ENCODE measurements at places on chromosomes 2 and 18. TPM values are rescaled to one million over a fixed set of nuclear protein-coding genes. Genes with fewer than 3 reads are reported as not detected.

- peak overlapping the region; percentile 93 for H3K27ac ChIP-seq
- H3K27me3 ChIP-seq, result peaks cover 3% of the 10 kb centered on the region
- DNase-seq, result no peak
- peak overlapping the region; percentile 83 for H3K4me3 ChIP-seq
Measured at GRCh38 chr18:77208964-77209363, 40.7 kb upstream of the GALR1 start.

GRCh38 chr2:106108791-106109190, 85.3 kb downstream of the UXS1 start:
- peaks cover 5% of the 10 kb centered on the region for H3K36me3 ChIP-seq
- H3K4me3 ChIP-seq, result no peak overlapping the region
- H3K27ac ChIP-seq, result no peak overlapping the region
- H3K27me3 ChIP-seq, result no peaks in the 10 kb centered on the region
- H3K4me1 ChIP-seq, result peaks cover 9% of the 10 kb centered on the region
- no peak for DNase-seq

- peaks cover 7% of the 10 kb centered on the region for H3K36me3 ChIP-seq
- no peak overlapping the region for H3K27ac ChIP-seq
- peaks cover 8% of the 10 kb centered on the region for H3K4me1 ChIP-seq
- H3K4me3 ChIP-seq, result no peak overlapping the region
- no peak for DNase-seq
- peaks cover 4% of the 10 kb centered on the region for H3K27me3 ChIP-seq
Measured at GRCh38 chr2:241224851-241225438, 36.5 kb downstream of the ANO7 start.

- H3K4me1 ChIP-seq, result peaks cover 50% of the 10 kb centered on the region
- peak overlapping the region; percentile 96 for H3K27ac ChIP-seq
- DNase-seq, result no peak
- H3K4me3 ChIP-seq, result peak overlapping the region; percentile 85
Measured at GRCh38 chr2:70104231-70105111, 17.2 kb downstream of the PCBP1 start.

DNA sequence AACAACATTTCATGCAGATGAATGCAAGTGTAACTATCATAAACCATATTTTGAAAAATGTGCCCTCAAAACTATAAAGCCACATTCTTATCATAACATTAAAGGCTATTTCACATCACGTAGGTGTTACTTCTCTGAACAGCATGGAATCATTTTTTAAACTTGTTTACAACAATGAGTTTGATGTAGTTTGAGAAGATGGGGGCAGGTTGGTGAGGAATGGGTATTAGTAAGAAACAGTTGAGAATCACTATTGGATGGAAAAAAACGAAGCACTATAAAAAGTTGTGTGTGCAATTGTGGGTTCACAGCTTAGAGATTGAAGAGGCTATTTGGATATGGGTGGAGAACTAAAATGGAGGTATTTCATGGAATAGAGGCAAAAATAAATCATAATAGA, 569.1 kb downstream of the ARHGAP15 start:
- no peak overlapping the region for H3K27ac ChIP-seq
- DNase-seq, result no peak
- no peak overlapping the region for H3K4me3 ChIP-seq
- no peaks in the 10 kb centered on the region for H3K4me1 ChIP-seq
- peaks cover 22% of the 10 kb centered on the region for H3K36me3 ChIP-seq

DNA sequence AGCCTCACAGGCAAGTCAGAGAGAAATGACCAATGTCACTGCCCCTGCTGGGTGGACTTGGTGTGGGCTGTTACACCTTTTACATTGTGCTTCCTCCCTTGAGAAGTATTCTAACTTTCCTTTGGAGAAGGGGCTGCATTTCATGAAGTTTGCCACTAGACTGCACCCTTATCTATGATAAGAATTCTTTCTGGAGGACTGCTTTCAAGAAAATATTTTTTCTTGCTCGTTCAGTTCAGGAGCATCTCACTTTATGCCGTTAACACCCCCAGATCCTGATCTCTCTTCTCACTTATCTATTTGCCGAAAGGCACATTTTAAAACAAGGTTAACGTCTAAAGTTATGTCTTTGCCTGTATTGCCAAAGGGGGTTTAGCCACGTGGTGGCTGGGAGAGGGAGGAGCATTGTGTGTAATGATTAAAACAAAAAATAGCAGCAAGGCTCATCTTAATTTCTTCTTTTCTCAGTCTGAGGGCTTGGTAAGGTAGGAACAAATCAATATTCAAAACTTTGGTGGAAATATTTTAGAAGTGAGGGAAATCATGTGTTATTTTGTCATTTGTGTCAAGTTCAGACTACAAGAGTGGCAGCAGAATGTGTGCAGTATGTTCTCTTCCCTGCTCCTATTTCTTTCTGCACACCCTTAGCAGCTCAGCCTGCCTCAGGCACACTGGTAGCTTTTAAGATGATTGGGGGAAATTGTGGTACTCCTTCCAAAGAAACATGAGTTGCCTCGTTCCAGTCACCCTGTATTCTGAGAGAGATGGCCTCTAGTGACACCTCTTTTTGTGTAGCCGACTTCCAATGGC, 1.6 kb upstream of the IGFBP5 start:
- no peak overlapping the region for H3K4me3 ChIP-seq
- peaks cover 23% of the 10 kb centered on the region for H3K4me1 ChIP-seq
- H3K36me3 ChIP-seq, result no peaks in the 10 kb centered on the region
- no peak overlapping the region for H3K27ac ChIP-seq

- DNase-seq, result no peak
- no peaks in the 10 kb centered on the region for H3K36me3 ChIP-seq
- no peak overlapping the region for H3K4me3 ChIP-seq
- H3K4me1 ChIP-seq, result no peaks in the 10 kb centered on the region
Measured at GRCh38 chr2:85106489-85107180, 26.6 kb upstream of the TCF7L1 start.

DNA sequence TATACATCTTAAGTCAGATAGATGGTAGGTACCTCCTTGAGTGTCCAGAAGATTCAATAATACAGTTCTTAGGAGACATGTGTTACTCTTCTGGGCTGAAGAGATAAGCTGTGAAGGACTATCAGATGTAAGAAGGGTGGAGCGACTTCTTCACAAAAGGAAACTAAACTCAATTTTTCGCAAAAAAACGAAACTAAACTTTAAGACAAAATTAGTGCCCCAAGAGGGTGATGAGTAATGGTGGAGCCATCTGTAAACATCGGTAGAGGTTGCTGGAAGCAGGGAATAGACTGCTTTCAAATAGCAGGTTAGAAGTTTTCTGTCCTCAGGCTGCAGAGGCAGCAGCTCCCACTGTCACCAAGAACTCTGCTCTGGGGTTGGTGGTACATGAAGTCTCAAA, 111.6 kb upstream of the TACR1 start:
- no peak for DNase-seq
- H3K4me3 ChIP-seq, result no peak overlapping the region
- H3K4me1 ChIP-seq, result no peaks in the 10 kb centered on the region
- H3K36me3 ChIP-seq, result no peaks in the 10 kb centered on the region
- H3K27ac ChIP-seq, result no peak overlapping the region

DNA sequence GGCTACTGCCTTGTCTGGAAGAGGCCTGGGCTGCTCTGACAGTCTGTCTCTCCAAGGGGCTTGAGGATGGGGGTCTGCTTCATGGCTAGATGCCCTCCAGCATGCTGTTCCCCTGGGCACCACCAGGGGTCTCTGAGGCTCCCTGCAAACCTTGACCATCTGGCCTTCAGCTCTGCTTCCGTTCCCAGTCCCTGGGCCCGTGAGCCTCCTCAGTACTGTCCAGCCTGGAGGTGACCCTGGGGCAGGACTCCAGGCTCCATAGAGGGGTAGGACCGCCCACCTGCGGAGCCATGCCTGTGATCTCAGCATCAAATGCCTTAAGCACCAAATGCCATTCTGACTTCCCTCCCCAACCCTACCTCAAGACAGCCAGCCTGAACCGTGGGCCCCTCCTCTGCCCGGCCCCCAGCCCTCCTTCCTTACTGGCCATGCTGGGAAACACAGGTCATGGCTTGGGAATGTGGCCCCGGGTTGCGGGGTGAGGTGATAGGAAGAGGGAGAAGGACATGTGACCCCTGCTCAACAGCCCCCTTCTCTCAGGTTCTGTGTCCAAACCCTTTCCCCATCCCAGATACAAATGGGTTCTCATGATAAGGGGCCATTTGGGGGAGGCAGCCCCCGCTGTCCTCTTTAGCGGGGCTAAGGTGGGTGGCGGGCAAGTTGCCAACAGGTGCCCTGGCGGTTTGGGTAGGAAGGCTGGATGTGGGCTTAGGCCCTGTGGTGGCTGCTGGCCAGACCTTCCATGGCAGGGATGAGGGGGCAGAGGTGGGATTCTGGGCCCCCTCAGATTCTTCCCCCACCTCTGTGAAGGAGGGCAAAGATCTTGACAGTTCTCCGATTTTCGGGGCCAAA, 25.0 kb downstream of the SPEG start:
- no peak overlapping the region for H3K4me3 ChIP-seq
- H3K4me1 ChIP-seq, result peaks cover 17% of the 10 kb centered on the region
- no peak overlapping the region for H3K27ac ChIP-seq
- no peaks in the 10 kb centered on the region for H3K36me3 ChIP-seq
- no peaks in the 10 kb centered on the region for H3K27me3 ChIP-seq

DNA sequence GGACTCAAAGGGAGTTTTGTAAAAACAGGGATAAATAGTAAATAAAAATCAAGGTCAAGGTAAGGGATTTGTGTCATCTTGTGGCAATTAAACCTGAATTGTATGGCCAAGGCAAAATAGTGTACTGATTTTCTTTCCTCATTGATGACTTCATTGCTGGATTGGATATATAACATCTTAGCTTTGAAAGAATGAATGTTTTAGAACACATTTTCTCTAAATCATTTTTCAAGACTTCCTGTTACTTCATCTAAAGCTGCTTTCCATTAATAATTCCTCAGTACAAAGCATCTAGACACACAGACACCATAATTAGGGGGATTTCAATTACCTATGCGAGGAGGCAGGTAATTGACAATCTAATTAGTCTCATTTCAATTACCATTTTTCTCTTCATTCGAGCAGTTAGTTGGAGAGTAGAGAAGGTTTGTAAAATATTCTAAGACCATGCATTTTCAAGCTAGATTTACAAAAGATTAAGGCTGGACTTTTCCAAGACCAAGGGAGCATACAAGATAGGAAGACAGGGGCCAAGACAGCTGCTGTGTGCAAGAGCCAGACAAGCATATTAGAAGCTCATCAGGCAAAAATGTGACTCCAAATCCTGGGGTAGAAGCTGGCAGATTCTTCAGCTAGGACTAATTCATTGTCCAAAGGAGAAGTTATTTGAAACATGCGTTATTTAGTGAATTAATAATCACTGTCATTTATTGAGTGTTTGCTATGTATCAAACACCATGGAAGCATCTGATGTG, 253.6 kb downstream of the EPHA4 start:
- H3K4me3 ChIP-seq, result no peak overlapping the region
- H3K27me3 ChIP-seq, result no peaks in the 10 kb centered on the region
- no peaks in the 10 kb centered on the region for H3K4me1 ChIP-seq

- H3K27ac ChIP-seq, result no peak overlapping the region
- no peak for DNase-seq
- H3K4me1 ChIP-seq, result peaks cover 15% of the 10 kb centered on the region
- H3K36me3 ChIP-seq, result peaks cover 28% of the 10 kb centered on the region
- no peak overlapping the region for H3K4me3 ChIP-seq
- H3K27me3 ChIP-seq, result no peaks in the 10 kb centered on the region
Measured at GRCh38 chr2:86176597-86176996, 18.7 kb downstream of the IMMT start.

DNA sequence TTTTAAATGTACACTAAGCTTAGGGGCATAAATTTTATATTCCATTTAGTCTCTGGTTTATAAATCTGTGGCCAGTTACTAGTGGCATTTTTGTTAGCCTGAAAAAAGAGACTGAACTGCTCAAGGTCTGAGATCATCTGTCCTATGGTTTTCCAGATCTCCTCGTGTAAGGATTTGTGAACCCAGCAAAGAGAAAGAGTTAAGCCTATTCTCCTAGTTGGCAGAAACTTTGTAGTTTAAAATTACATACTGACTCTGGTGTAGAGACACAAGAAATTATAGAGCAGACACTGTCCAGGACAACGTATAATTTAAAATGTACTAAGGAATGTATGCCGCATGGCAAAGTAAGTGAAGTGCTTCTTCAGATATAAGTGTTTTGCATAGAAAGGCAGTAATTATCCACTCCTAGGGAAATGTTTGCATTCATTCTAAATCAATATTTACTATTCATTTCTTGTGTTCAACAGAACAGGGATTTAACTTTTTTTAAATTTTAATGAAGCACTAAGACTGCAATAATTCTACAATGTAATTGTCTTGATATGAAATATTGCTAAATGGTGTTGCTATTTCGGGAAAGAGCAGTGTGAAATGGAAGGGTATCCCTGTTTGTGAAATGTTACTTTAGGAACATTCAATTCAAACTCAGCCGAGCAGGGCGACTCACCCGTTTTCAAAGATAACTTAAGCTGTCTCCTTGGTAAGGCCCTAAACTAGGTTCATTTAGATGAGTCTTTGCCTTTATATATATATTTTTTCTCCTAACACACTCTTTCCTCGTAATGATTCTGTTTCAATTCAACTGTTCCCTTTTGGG, 508.4 kb upstream of the ZEB2 start:
- H3K27me3 ChIP-seq, result no peaks in the 10 kb centered on the region
- H3K4me3 ChIP-seq, result no peak overlapping the region
- H3K27ac ChIP-seq, result no peak overlapping the region
- DNase-seq, result no peak

- H3K27ac ChIP-seq, result no peak overlapping the region
- DNase-seq, result peak; percentile 21
- no peak overlapping the region for H3K4me3 ChIP-seq
- H3K4me1 ChIP-seq, result no peaks in the 10 kb centered on the region
- no peaks in the 10 kb centered on the region for H3K27me3 ChIP-seq
Measured at GRCh38 chr2:240248721-240249422, 108.4 kb upstream of the OTOS start.

DNA sequence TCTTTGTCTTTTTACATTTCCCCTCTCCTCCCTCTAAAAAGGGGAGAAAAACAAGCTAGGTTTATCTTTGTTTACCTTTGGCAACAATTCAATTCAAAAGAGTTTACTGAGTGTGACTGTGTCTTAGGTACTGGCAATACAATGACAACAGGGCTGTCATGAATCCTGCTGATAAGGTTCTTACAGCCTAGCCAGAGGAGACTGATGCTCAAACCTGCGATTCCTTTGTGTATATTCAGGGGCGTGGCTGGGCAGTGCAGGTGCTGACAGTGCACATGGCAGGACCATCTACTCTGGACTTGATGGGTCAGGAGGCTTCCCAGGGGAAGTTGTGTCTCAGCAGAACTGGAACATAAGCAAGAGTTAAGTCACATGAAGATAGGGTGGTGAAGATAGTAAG, 23.2 kb upstream of the TTN start:
- no peak for DNase-seq
- H3K4me3 ChIP-seq, result no peak overlapping the region
- H3K36me3 ChIP-seq, result peaks cover 19% of the 10 kb centered on the region
- H3K27ac ChIP-seq, result no peak overlapping the region

Gene LRATD1
- total RNA-seq, result not detected

Gene AKAIN1
- not detected for total RNA-seq

Gene PMAIP1
- 25.3 TPM for total RNA-seq

Gene ZNF804A
- total RNA-seq, result not detected
